ENCODE measurements at places on chromosomes 1 and 21.

DNA sequence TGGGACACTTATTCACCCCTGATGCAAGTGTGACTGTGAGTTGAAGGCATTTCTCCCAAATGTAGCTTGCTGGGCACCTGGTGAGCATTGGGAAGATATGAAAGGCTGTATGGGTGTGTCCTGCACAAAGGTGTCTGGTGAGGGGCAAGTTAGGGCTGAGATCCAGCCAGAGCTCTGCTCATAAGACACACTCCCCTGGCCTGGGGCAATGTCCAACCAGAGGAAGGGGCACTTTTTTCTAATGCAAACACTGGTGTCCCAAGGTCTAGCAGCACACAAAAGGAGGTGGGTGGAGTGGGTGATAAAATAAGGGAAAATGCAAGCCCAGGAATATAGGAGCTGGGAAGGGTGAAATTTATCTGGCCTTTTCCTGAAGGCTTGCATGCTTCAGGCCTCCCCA, 57.0 kb upstream of the TRABD2B start:
- DNase-seq: no peak

DNA sequence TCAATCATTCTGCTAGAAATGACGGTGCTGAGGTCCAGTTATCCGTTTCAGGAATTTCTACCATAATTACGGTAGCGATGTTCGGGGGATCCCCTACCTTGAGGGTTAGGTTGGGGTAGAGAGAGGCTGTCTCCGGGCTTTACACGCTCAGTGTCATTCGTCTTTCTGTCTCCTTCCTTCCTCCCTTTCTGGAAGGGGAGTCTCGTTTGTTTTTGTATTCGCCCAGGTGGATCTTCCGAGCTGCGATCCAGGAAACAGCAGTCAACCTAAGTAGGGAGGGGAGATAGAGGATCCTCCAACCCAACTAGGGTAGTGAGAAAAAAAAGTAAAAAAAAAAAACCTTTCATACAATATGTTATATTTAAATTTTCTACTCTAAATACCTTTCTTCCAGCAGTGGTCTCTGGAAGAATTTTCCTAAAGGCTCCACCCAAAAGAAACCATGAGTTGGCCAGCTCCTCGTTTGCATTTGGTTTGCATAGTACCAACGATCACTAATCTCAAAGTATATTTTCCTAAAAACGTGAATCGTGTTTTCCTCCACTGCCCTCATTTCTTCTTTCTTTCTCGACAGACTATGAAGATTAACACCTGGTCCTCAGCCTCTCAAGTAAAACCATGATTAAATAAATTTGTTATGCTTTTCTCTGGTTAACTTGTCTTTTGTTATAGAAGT, 611 bp upstream of the PIK3C2B start:
- DNase-seq: no peak

- DNase-seq: no peak
These were observed 41.1 kb downstream of the MTR start for GRCh38 chr1:236836157-236836556.

GRCh38 chr1:41481109-41481775, 3.2 kb downstream of the EDN2 start:
- no peak for DNase-seq

DNA sequence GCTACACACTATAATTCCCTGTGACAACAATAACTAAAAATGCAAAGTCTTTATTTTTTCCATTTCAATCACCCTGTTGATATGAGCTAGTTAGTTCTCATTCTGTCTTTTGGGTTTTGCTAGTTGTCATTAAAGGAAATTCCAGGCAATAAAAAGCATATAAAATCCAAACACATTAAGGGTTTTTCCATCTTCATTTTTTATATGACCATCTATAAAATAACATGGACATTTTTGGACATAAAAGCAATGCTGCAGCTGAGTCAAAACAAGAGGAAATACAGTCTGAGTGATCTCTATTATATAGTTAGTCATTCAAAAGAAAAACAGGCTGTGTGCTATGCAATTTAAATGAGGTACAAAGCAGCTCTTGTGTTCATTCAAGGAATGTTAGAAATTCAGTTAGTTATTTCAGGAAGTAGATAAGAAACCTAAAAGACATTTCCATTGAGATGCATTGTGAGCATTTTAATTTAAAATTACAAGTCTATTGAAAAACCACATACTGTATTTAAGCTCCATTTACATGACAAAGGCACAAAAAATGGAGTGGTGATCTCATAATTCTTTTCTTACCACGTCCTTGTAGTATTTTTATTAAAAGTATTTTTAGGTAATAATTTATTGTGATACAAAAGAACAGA, 67.3 kb upstream of the BCL10 start:
- DNase-seq: no peak

GRCh38 chr1:22318279-22318981, 133.2 kb upstream of the ZBTB40 start:
- no peak for DNase-seq

DNA sequence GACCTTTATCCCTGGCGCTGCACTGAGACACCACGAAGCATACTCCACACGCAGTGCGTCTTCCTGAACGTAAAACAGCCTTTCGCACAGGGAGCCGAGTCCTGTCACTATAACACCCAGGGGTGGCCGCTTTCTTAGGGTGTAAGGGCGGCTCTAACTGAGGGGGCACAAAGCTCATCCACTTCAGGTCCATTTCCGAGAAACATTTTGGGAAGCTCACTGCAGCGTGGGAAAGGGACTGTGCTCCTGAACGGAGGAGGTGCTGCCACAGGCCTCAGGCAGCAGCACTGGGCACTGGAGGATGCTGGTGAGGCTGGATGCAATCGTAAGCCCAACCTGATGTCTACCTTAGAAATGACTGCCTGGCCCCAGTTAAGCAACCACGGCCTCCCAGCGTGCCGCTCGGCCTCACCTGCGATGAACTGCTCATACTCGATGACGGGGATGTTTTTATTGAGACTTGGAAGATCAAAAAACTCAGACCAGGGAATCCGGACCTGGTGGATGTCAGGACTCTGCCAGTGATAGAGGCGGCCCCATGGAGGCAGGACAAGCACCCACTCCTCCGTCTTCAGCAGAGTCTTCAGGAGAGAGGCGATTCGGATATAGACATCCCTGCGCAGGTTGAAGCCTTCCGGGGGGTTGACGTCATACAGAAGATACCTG, 2.3 kb downstream of the POFUT2 start:
- DNase-seq: no peak

- no peak for DNase-seq
These were observed 797 bp upstream of the RSPH1 start for GRCh38 chr21:42496839-42497202.

DNA sequence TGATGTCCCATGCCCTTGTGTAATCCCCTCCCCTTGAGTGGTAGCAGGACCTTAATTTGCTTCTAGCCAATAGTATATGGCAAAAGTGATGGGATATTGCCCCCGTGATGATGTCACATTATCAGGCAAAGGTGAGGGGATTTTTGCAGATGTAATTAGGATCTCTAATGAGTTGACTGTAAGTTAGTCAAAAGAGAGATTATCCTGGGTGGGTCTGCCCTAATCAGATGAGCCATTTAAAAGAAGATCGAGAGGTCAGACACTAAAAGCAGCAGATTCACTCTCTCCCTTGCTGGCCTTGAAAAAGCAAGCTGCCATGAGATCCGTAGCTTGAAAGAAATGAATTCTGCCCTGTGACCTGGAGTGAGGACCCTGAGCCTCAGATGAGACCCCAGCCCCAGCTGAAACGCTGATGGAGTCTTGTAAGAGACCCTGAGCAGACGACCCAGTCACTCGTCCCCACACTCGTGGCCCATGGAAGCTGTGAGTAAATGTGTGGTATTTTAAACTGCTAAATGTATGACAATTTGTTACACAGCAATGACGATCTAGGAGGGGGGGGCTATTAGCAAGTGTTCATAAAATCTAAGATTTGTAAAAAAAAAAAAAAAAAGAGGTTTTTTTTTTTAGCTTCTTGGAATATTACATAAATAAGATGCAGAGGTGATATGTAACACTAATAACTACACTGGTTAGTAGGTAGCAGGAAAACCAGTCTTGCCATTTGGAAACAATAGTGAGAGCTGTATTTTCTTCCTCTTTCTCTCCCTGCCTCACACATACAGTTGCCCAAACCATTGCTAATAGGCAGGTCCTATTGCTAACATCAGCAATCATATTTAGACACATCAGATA, 50.3 kb upstream of the TARBP1 start:
- no peak for DNase-seq

DNA sequence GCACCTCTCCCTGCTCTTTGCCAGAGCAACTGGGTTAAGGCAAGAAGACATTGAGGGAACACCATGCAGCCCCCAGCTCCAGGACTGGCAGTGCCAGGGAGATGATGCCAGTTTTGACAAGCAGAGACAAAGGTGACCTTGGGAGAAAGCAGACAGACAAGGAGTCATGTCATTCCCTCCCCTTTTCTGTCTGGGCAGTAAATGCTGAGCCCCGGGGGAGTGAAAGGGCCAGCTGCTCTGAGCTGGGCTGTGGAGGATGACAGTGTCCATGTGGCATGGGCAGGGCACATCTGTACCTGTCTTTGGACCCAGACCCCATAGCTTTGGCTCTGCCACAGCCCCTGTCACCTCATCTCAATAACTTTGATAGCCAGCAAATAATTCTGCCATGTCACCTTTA, 24.2 kb downstream of the PLEKHA6 start:
- DNase-seq: no peak

DNA sequence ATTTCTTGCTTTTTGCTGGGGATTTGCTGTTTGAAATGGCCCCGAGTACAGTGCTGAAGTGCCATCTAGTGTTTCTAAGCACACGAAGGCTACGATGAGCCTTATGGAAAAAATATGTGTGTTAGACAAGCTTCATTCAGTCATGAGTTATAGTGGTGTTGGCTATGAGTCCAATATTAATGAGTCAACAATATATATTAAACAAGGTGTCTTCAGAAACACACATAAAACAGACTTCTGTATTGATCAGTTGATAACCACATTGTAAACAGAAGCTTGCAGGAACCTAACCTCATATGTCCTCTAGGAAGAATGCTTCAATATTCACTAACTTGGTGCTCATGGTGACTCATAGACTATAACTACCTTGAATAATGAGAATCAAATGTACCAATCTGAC, 1.7 kb upstream of the GJB5 start:
- peak; percentile 57 for DNase-seq

DNA sequence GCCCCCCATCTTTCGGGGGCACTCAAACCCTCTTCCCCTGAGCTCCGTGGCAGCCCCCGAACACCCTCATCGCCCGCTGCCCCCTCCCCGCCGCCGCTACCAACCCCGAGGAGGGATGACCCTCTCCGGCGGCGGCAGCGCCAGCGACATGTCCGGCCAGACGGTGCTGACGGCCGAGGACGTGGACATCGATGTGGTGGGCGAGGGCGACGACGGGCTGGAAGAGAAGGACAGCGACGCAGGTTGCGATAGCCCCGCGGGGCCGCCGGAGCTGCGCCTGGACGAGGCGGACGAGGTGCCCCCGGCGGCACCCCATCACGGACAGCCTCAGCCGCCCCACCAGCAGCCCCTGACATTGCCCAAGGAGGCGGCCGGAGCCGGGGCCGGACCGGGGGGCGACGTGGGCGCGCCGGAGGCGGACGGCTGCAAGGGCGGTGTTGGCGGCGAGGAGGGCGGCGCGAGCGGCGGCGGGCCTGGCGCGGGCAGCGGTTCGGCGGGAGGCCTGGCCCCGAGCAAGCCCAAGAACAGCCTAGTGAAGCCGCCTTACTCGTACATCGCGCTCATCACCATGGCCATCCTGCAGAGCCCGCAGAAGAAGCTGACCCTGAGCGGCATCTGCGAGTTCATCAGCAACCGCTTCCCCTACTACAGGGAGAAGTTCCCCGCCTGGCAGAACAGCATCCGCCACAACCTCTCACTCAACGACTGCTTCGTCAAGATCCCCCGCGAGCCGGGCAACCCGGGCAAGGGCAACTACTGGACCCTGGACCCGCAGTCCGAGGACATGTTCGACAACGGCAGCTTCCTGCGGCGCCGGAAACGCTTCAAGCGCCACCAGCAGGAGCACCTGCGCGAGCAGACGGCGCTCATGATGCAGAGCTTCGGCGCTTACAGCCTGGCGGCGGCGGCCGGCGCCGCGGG, 837 bp downstream of the FOXD3 start:
- DNase-seq: peak; percentile 34

DNA sequence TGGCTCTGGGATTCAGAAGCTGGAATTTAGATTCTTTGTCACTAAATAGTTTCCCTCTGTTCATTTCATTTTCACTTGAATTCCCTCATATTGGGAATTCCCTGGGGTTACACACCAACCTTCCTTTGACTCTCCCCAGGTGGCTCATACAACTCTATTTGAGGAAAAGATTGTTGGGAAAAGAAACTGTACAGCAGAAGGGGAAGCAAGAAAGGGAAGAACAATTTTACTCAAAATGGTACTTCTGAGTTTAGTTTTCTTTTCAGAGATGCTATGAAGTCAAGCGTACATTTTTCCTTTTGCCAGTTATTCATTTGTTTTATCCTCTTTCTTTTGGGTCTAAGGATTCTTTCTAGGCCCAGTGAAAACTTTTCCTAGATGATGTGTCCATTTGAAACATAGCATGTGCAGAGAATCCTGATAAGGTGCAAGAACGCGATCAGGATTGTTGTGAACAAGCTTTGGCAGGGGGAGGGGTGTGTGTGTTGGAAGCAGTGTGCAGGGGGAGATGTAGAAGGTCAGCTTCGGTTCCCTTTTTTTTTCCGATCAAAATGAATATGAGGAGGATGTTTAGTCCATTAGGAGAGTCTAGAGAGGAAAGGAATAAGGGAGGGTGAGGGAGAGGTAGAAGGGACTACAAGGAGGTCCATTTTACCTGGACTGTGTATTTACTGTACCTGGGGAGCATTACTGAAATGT, 26.8 kb upstream of the CD1D start:
- DNase-seq: no peak

All from epithelial cell of esophagus (primary cell).